ENCODE measurements at places on chromosomes 3 and 15.

- peak; percentile 50 for DNase-seq
Observed at GRCh38 chr15:65101411-65101890, 13.5 kb downstream of the UBAP1L start.

GRCh38 chr3:116453666-116454346 lies 8.5 kb upstream of the LSAMP start:
- no peak for DNase-seq

GRCh38 chr15:99164119-99164518 lies 59.2 kb downstream of the SYNM start:
- no peak for DNase-seq

DNA sequence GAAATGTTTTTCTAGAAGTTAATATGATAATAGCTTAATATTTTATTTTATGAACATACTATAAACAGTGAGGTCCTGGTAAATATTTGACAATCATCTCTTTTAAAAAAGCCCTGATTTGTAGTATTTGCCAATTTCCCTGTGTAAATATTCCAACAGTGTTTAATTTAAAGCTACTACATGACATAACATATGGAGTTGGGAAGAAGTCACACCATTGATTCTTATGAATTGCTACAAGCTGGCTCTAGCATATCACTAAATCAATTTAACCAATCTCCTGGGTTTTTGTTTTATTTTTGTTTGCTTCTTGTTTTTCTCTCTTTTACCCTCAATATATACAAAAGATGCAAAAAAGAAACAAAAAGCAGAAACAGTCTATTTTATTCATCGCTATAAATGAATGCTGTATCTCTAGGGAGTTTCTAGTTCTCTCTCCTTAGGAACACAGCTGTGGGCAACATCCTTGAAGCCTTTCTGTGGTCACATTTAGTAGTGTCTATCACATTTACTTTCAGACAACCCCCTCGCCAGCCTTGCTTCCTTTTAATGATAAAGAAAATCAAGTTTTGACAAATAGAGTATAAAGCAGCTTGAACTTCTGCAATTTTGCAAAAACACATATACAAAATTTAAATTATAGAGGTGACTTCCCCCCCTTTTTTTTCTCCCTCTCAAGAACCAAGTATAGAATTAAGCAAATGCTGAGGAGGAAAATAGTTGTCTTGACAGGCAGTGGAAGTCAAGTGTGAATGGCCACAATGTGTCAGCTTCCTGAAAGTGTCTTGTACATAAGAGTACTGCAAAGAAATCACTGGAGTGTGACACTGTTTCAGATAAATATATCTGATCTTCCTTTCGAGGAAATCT lies 21.4 kb downstream of the CCR1 start:
- no peak for DNase-seq

- no peak for DNase-seq
Observed at GRCh38 chr3:190381441-190381840, 6.5 kb upstream of the CLDN16 start.

- no peak for DNase-seq
Observed at GRCh38 chr3:40229963-40230362, 79.5 kb upstream of the EIF1B start.

- no peak for DNase-seq
Observed at GRCh38 chr3:195796795-195797194, 14.9 kb downstream of the MUC4 start.

DNA sequence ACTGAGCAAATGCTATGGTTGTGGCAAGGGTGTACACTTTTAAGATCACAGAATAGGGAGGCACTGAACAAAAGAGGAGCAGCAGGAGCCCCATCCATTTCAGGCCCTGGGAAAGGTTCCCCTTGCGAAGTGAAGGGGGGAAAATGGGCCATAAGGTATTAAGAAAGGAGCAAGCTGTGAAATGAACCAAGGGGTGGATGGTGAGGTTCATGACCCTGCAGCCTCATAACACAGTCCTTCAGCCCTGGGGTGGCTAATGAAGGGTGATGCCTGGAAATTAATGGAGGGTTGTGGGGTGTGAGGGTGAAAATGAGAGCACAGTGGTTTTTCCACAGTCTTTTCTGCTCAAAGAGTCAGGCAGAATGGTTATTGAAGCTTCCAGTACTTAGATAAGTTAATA lies 150.1 kb downstream of the PDZRN3 start:
- no peak for DNase-seq

GRCh38 chr3:131079086-131079485 lies 52.4 kb downstream of the NEK11 start:
- no peak for DNase-seq

DNA sequence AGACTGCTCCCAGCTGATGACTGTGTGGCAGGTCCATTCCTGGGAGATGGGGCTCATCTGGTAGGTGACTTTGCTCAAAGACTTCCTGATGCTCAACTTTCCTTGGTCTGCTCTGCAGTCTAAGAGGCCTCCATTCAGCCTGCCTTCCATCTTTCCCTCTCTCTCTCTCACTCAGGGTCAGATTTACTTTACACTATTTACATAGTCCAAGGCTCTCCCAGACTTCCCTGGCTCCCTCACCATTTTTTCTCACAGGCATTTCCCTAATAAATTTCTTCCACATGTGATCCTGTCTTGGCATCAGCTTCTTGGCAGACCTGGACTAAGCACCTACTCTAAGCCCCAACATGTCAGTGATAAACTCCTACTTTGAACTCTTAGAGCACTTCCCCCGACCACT lies 13.0 kb upstream of the PCCB start:
- DNase-seq: no peak

Measured in HepG2 (cell line).